ENCODE measurements at places on chromosomes 7 and 10. TPM values are rescaled to one million over a fixed set of nuclear protein-coding genes. Genes with fewer than 3 reads are reported as not detected.

DNA sequence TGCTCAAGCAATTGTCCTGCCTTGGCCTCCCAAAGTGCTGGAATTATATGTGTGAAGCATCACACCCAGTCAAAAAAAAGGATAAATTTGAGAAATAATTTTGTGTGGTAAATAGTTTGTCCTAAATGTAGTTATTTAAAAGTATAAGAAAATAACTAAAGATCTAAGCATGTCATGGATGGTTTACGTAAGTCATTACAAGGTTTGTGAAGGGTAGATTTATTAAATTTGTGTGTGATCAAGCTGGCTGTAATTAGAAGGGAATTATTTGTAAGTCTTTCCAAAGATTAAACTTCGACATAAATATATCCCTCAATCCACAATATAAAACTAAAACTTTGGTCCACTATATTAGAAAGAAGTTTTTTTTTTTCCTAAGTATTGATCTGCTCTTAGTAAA lies 28.6 kb downstream of the ORC5 start:
- peak; percentile 9 for DNase-seq

DNA sequence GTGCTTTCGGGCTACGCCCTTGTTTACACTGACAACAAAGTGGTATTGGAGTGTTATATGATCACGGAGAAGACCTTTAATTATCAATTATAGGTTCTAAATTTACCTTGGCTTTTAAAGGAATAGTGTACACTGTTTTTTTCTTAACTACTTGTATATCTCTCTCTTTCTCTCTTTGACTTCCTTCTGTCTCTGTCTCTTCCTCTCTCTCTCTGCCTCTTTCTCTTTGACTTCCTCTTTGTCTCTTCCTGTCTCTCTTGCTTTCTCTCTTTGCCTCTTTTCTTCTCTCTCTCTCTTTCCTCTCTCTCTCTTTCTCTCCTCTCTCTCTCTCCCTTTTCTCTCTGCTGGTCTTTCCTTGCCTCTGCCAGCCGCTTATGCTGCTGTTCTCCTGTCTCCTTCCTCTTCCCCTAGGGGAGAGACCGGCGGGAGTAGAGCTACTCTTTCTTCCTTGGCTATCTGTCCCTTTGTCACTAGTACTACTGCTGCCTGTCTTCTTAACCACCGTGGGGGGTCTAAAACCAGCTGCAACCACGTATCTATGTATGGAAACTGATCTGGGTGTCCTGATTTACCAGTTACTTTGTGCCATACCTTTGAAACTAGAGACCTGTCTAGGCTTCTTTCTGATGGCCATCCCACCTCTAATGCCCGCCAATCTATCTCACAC lies 36.9 kb upstream of the GSDME start:
- no peak for DNase-seq

DNA sequence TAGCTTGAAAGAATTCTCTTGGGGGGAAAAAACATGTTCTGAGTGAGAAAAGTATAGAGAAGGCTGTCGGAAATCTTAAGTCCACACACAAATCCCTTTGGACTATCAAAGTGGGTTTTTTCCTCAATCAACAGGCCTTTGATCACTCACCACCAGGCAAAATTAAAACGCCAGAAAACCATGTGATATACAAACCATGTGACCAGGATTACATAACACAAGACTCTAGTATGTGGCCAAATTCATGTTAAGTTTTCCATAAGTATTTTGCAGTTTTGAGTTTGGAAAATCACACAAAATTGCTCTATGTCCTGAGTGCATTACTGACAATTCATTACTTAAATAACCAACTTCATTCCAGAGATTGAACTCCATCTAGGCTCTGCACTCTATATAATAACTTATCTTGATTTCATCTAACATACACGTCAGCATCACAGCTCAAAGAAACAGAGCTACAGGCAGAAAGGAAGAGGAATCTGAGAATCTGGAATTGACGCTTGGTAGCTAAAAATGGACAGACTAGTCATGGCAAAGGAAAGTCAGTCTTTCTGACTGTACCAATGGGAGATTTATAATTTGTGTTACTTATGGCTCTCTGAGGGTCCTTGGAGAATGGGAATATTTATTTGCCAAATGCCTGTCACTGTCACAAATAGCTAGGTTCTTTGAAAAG lies 383.5 kb downstream of the SFMBT2 start:
- no peak for DNase-seq

Gene SND1
- total RNA-seq = 294 TPM

DNA sequence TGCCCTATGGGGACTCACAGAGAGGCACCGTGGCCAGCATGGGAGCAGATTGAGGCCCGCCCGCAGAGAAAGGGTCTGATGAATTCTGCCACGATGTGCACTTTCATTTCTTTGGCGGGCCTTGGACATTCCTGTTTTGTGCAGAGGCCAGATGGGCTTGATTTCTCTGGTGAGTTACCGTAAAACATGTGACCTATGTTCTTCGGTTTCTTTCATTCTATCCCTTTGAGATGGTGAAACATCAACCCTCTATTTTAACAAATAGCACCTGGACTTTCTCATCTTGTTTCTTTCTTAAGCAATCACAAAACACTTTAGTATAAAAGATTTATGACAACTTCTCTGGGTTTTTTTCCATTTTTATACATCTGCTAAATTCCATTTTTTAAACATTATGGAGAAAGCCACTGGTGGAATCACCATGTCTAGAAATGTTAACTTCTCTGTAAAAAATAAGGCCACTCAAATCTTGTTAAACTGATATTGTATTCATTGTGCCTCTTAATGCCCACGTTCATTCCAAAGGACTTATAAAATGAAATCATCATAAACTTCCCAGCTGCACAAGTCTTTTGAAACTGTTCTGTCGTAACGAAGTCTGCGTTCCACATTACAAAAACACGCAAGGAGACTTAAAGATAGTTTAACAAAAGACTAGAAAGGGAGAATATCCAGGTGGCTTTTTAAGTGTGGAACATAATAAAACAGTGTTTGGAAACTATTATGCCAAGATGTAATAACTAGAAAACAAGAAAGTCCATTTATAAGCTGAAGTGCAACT lies 21.4 kb upstream of the ODAD2 start:
- DNase-seq = no peak

DNA sequence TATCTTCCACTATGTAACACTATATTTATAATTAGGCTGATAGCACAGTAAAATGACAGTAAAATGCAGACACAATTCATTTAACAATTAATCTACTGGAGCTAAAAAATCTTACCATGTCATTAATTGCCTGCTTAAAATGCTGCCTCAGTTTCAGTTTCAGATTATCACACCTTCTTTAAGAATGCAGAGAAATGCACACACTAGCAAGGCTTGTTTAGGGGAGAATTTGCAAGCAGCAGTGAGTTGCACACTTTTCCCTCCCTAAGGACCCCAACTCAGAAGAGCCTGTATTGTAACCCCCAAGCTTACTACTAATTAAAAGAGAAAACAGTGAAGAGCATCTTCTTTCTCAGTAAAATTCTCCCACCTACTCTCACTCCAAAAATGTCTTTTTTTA lies 79.7 kb upstream of the KCNIP2 start:
- no peak for DNase-seq

DNA sequence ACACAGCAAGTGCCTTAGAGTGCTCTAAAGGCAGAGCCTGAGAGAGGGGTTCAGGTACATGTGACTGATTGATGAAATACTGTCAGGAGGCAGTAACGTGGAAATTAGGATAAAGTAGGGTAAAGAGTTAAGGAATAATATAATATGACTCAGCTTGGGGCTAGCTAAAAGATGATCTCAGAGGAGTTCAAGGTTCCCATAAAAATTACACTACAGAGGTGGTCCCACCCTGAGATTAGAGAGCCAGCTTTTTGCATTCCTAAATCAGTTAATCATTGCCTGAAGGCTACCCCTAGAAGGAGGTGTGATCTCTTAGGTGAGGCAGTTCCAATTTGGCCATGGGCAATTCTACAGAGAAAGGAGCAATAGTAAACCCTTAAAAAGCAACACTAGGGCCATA lies 5.8 kb downstream of the LIPJ start:
- no peak for DNase-seq

- DNase-seq = no peak
Observed at GRCh38 chr7:96819111-96819700, 109.6 kb upstream of the SEM1 start.

- no peak for DNase-seq
Observed at GRCh38 chr10:70711177-70711576, 38.9 kb downstream of the ADAMTS14 start.

- DNase-seq = no peak
Observed at GRCh38 chr10:131018886-131019500, 292.5 kb downstream of the TCERG1L start.

DNA sequence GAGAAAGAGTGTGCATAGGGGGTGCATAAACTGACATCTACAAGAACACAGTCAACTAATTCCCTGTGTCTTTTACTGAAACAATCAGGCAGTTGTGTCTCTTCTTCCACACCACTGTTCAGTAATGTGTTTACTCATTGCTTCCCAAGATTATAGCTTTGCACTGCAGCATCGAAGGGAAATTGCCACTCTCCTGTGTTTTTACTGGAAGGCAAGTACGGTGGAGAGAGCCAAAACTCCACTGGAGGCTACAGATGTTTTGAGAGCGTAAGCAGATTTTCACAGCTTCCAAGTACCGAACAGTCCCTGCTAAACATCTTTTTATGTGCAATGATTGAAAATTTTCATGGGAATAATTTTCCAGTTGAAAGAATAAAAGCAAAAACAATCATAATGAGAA lies 510.5 kb upstream of the AKR1E2 start:
- DNase-seq = peak; percentile 65

- DNase-seq = no peak
Observed at GRCh38 chr7:129072479-129073011, 17.6 kb upstream of the TNPO3 start.

DNA sequence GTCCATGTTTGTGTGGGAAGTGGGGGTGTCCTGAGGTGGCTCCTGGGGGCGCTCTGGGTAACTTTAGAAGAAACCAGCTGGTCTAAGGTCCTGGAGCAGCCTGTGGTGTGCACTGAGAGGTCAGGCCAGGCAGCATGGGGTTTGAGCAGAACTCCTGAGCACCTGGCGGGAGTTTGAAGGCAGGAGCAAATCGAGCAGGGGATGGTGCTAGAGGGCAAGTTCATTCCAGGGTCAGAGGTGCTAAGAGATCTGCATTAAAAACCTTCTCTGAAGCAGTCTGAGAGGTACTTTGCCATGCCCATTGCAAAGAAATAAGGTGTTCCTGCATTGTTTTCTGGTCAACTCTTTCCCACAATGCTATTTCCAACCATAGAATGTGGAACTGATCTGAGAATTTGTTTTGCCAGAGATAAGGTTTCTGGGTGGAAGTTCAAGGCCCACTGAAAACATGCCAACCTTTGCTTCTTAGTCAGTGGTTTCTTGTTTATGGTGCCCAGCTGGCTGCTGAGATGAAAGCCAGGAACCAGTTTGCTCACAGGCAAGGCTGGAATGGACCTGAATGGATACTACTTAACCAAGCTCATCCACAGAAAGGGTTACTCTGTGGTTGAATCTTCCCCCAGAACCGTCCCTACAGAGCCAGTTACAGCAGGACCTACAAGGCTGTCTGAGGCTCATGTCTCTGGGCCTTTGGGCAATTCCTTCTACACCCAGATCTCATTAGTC lies 136.3 kb upstream of the TMEM72 start:
- peak; percentile 70 for DNase-seq

Gene TRIM50
- total RNA-seq = not detected

DNA sequence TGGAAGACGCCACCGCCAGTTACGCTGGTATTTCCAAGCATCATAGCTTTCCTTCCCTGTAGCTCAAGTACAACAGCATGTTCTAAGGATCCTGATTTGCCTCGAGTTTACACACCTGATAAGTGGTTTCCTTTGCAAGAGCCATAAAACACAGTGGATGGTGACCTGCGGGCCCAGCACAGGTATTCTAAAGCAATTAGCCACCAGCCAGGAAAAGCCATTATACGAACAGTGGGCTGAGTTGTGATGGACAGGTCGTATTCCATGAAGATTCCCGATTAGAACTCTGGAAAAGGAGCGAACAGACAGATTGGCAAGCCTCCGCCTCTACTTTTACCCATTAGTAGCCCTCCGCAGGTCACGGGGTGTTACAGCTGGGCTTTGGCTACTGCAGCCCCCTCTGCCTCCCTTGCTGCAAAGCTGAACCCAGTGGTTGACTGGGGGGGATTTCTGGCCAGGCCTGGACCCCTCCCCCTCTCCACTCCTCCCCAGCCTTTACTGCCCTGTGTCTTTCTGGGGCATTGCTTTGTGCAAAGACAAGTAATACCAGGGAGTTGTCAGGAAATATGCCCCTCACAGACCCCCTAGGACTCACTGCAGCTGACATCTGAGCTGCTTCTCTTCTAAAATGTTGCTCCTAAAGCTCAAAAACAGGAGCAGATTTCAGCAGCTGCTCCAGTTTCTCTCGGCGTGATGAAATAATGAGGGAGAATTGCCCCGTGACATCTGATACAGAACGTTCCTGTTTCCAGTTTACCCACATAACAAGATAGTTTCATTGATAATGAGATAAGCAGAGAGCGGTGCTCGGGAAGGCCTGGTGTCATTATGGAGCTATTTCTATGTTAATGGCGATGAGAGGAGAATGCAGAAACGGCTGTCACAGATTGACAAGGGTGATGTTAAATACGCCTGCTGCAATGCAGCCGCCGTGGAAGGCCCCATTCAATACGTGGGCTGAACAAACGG lies 214.4 kb downstream of the CCSER2 start:
- no peak for DNase-seq

- DNase-seq = no peak
Observed at GRCh38 chr7:37333075-37333474, 115.6 kb downstream of the ELMO1 start.

Gene TMEM236
- total RNA-seq = not detected

Gene OGDHL
- 0.18 TPM for total RNA-seq

Gene OR6V1
- total RNA-seq = not detected

Gene HMX3
- not detected for total RNA-seq

DNA sequence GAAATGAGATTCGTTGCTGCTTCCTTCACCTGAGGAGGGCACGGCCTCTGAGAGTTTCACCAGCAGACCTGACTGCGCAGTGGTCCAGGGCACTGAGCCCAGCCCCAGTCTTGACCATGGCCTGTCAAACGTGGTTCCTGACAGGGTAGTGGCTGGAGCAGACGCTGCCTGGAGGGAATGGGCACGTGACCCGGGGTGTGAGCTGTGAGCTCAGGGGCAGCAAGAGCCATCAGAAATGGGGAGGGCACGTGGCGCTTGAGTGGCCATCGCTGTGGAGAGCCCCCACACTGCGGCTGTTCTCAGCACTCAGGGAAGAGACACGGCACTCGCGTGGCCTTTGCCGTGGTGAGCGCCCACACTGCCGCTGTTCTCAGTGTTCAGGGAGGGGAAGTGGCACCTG lies 12.0 kb downstream of the FAM20C start:
- DNase-seq = no peak

Gene STEAP4
- not detected for total RNA-seq

DNA sequence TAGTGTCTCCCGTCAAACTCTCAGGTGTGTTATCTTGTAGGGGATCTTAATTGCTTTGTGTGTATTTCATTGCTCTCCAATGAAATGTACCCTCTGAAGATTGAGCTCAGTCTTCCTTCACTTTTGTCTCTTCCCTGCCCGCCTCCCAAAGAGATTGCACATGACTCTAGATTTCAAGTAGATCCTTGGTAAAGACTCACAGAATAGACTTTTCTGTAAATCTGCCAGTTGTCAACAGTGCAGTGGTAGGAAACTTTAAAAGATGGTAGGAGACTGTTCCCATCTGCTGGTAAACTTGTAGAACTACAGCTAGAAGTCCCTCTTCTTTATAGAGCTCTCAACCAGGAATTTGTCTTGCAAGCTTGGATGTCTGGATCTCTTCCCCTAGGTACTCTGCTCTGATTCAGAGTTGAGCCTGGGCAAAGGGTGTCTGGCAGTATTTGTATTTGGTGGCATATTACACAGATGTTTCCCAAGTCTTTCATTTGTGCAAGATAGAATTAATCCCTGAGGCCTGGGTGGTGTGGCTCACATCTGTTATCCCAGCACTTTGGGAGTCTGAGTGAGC lies 9.6 kb downstream of the CCL26 start:
- DNase-seq = peak; percentile 77

Gene CDC14C
- total RNA-seq = under 0.01 TPM

Gene LAMB1
- total RNA-seq = 117 TPM
